ENCODE measurements at places on chromosomes 12 and 14.

DNA sequence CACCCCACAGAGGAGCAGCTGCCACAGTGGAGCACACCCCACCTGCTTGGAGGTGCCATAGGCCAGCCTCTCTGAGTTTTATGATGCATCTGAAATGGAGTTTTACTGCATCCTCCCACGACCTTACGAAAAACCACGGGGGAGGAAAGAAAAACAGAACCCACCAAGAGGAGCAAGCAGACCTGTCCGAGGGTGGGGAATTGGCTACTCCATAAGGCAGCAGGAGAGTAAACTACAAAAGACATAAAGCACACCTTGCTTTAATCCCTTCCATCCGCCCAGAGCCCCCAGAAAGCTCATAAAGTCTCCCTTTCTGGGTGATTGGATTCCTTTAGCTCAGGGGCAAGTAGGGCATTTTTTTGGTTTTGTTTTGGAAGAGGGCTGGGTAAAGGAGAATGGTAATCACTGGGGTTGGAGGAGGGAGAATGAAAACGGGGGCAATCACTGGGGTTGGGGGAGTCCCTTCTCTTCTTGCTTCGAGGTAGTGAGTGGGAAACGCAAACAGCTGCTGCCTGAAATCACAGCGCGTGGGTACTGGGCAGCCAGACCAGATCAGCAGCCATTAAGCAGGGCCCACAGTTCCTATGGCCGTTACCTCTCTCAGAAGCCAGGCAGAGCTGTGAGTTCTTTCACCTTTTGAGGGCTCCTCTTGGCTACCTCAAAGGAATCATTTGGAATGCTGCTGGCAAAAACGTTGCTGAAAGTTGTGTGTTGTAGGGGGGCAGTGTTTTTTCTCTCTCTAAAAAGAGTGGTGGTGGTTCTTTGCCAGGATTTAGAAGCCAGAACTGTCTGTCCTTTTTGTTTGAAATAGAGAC, 433.6 kb downstream of the ZFP36L1 start:
- DNase-seq = no peak

DNA sequence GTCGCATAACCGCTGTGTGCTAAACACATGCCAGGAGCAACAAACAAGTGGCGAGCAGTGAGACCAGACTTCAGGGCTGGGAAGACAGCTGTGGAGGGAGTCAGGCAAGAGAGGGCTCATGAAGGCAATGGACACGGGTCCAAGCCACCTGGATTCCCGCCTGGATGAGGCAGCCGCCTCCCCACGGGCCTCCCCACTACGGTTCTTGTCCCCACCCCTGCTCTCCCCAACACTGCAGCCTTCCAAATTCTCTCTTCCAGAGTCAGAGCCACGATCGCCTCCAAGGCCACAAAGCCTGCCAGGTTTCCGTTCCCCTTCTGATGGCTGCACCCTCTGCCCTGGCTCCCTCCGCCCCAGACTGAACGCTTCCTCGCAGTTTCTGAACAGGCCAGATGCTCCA, 36.1 kb upstream of the PIWIL1 start:
- no peak for DNase-seq

DNA sequence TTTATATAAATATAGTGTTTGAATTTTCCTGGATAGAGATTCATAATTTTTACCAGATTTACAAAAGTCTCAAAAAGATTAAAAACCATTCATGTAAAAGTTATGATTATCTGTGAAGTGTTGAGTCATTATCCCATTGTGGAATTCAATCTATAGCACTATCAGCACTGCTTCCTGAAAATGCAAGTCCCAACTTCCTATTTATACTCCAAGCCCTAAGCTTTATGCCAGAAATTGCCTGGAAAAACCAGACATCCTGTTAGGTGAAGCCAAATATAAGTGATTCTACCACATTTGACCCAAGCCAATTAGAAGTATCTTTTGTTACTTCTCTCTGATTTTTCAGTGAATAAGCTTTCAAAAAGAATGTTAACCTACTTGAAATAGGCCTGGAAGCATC, 129.1 kb downstream of the GPR135 start:
- no peak for DNase-seq

GRCh38 chr12:11725686-11726085, 76.2 kb downstream of the ETV6 start:
- DNase-seq = no peak

- DNase-seq = no peak
Measured at GRCh38 chr14:61719344-61720293, 24.3 kb downstream of the HIF1A start.

DNA sequence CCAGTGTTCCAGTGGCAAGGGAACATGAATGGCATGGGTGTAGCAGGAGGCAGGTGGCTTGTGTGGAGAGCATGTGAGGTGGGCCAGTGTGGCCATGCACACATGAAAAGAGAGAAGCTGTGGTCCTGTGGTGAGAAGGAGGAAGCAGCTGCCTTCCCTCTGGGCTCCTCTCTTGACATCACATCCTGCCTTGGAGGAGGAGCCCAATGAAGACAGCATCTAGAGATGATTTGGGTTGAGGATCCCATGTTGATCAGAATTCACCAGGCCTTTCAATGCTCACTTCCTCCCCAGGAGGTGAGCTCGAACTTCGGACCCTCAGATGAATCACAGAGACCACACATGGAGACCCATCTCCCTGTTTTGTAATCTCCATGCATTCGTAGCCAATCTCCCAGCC, 82.6 kb downstream of the LRRC74A start:
- no peak for DNase-seq

GRCh38 chr14:97491697-97492096, 694.5 kb downstream of the VRK1 start:
- no peak for DNase-seq

DNA sequence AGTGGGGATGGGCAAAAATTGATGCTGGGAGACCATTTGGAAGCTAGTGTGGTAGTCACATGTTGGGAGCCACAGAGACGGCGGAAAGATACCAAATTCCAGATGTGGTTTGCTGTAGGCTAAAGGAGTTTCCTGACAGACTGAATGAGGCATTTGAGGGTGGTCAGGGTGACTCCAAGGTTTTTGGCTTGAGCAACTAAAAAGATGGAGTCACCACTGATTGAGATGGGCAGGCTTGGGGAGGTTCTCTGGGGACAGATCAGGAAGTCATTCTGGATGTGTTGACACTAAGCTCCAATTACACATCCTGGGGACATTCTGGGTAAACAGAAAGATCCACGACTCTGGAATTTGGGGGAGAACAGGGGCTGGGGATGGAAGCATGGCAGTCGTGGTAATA, 15.5 kb upstream of the SERPINA9 start:
- no peak for DNase-seq

DNA sequence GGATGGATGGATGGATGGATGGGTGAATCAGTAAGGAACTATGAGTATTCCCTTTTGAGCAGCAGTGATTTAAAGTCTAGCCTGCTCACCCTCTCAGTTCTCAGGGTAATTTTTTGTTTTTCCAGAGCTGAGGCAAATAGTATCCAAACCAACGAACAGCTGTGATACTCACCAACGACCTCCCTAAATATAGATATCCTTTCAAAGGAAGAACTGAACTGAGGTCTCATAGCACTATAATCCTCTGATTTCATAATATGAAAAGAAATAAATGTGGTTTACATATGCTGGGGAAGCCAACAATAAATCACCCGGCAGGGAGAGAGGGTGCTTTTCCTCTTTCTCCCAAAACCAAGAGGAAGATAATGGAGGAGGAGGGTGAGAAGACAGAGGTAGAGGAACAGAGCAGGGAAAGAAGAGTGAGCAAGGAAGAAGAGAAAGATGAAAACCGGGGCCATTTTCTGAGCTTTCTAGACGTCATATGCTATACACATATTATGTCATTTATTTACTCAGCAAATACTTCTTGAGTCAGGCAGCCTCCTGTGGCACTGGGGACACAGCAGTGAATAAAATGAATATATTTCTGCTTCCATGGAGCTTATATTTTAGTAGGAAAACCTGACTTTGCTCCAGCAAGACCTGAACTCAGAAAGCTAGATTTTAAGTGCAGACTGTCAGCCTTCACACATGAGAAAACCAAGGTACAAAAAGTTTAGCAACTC, 710.7 kb upstream of the TBX3 start:
- no peak for DNase-seq
